ENCODE measurements at places on chromosomes 1 and 21. TPM values are rescaled to one million over a fixed set of nuclear protein-coding genes. Genes with fewer than 3 reads are reported as not detected.

DNA sequence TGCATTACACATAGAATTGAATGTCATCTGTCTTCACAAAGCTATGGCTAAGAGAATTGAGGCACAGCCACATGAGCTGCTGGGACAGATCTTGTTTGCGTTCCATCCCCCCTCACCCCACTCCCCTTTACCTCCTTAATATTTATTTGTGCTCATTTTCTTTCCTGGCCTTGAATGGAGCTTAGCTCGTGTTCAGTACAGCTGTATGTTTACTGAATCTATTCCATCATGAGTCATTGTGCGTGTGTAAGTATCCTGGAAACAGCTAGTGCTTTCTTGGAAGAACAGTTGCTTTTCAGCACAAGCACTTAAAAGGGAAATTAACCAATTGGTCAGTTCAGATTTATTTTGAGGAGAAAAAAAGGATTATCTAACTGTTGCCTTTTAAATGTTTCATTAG lies 14.7 kb downstream of the PROX1 start:
- H3K36me3 ChIP-seq, result no peaks in the 10 kb centered on the region
- no peak for DNase-seq
- no peak overlapping the region for H3K27ac ChIP-seq
- no peaks in the 10 kb centered on the region for H3K4me1 ChIP-seq
- peaks cover 3% of the 10 kb centered on the region for H3K27me3 ChIP-seq

Gene ANGPTL3
- not detected for total RNA-seq

DNA sequence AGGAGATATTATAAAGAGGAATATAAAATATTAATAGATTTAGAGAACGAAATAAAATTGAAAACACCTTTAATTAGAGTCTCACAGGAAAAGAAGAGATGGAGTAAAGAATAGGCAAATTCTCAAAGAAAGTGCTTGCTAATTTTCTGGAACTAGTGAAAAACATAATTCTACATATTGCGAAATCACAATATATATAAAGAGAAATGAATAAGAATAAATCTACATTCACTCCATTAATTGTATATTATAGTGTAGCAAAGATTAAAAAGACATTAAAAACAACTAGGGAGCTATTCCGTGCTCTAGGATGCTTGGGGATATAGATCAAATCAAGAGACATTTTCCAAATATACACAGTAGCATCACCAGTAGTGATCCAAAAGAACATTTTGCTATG lies 685.2 kb upstream of the NCAM2 start:
- DNase-seq, result no peak
- no peak overlapping the region for H3K27ac ChIP-seq
- no peaks in the 10 kb centered on the region for H3K27me3 ChIP-seq
- H3K4me1 ChIP-seq, result no peaks in the 10 kb centered on the region
- H3K4me3 ChIP-seq, result no peak overlapping the region
- H3K36me3 ChIP-seq, result no peaks in the 10 kb centered on the region

DNA sequence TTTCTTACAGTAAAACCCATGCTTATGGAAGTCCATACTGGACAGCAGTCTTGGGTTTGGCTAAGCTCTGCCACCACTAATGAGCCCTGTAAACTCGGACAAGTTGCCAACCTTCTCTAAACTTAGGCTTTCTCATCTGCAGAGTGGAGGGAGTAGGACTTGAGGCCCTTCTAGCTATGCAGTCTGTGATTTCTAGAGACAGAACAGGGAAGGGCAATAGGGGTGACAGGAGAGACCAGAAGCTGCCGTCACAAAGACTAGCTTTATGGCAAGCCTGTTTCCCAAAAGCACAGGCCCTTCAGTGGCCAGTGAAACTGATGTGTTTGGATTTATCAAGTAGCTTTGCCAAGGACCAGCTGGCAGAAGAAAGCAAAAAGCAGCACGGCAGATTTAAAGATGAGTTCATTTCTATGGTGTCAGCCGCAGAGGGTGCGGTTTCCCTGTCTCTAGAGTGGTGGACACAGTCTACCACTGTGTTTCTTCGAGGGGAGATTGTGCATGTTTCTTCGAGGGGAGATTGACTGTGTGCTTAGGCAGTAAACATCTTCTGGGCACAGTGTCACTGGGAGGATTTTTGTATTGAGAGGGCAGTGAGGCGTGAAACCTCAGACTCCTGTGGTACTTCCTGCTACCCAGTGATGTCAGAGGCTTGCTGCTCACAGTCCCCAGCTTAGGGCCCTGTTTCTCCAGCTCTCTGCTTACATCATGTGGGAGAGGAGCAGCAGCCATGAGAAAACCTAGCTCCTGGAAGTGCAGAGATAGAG lies 119.0 kb downstream of the ROR1 start:
- H3K27ac ChIP-seq, result no peak overlapping the region
- no peak overlapping the region for H3K4me3 ChIP-seq
- no peaks in the 10 kb centered on the region for H3K36me3 ChIP-seq
- peak; percentile 7 for DNase-seq

DNA sequence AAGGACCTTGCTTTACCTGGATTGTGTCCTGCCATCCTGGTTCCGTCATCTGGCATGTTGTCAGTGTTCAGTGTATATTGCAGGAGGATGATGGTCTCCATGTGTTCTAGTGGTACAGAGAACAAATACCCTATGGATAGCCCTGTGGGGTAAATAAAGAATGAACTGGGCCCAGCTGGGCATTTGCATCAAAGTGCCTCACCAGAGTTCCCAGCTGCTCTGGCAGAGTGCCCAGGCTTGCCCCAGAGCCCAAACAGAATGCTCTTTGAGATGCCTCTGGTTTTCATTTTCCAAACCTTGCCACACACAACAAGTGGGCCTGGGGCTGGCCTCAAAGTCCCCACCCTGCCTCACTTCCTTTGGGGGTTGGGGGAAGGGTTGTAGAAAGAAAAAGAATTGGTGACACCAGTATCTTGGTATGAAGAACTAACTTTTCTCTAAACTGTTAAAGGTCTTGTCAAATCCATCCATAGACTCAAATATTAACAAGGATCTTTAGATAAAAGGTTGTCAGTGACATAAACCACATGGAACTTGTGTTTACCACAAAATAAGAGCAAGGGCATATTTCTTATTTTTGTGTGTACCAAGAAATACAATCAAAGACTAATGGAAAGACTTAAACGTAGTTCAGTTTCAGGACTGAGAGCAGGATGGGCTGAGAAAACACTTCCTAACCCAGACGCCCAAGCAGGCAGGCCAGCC lies 82.2 kb downstream of the LMO4 start:
- H3K4me3 ChIP-seq, result no peak overlapping the region
- DNase-seq, result no peak
- no peak overlapping the region for H3K27ac ChIP-seq
- no peaks in the 10 kb centered on the region for H3K4me1 ChIP-seq

Gene KIF21B
- 67.1 TPM for total RNA-seq

DNA sequence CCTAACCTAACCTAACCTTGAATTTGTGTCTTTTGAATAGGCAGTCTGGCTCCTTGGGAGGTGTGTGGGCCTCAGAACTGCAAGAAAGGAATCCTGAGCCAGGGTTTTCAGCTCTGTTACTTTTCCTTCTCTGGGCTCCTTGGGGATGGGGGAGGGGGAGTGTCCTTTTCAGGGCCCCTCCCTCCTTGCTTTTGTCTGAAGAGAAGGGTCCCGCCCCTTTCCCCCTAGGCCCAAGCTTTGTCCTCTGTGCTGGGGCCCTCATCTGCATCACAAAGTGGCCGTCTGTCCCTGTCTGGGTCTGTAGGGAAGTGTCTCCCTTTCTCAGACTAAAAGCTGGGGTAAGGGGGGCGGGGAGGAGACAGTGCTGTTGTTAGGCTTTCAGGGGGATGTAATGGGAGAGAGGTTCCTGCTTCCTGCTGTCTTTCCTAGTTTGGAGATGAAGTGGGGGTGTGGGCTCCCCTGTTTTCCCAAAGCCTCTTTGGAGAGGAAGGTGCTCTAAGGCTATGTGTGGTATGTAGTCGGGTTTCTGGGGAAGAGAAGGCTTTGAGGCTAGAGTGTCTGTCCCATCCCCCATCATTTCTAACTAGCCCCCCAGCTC lies 3.1 kb downstream of the AGO1 start:
- peaks cover 8% of the 10 kb centered on the region for H3K36me3 ChIP-seq
- no peak overlapping the region for H3K4me3 ChIP-seq
- H3K27me3 ChIP-seq, result no peaks in the 10 kb centered on the region
- no peak for DNase-seq
- peaks cover 46% of the 10 kb centered on the region for H3K4me1 ChIP-seq
- H3K27ac ChIP-seq, result no peak overlapping the region

DNA sequence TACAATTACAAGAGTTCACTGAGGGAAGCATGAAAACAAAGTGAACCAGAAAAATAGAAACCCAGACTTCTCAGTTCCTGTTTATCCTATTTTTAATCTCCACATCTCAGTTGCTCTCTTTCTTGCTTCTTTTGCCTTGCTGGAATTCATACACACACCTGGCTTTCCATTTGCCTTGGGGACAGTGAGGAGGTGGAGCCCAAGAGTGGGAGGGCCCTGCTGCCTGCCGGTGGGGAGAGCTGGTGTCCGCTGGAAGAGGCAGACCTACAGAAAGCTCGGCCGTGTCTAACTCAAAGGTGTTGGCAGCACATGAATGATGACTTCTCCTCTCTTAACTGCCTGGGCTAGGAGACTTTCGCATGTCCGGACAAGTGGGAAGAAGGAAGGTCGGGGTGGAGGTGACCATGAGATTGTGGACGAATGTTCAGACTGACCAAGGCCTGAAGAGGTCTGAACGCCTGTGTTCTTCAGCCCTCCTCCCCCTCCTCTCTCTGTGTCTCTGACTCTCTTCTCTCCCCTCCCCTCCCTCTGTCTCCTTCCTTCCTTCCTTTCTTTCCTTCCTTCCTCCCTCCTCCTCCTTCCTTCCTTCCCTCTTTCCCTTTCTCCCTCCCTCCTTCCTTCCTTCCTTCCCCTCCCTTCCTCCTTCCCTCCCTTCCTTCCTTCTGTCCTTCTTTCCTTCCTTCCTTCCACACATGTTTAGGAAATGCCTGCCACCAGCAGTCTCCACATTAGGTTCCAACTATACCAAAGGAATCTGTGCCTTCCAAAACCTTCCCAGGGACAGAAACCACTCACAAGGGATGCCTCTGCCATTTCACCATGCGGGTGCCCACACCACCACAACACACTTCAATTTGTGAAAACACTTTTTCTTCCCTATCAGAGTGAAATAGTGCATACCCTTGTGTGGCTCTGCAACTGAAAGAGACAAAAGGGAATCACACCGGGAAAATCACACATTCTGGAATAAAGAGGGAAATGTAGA lies 157.3 kb upstream of the RUNX1 start:
- no peak for DNase-seq
- peaks cover 30% of the 10 kb centered on the region for H3K4me1 ChIP-seq
- H3K27me3 ChIP-seq, result no peaks in the 10 kb centered on the region
- no peak overlapping the region for H3K4me3 ChIP-seq

- H3K27me3 ChIP-seq, result peaks cover 31% of the 10 kb centered on the region
- no peak for DNase-seq
Observed at GRCh38 chr1:233607252-233608119, 6.4 kb upstream of the KCNK1 start.

DNA sequence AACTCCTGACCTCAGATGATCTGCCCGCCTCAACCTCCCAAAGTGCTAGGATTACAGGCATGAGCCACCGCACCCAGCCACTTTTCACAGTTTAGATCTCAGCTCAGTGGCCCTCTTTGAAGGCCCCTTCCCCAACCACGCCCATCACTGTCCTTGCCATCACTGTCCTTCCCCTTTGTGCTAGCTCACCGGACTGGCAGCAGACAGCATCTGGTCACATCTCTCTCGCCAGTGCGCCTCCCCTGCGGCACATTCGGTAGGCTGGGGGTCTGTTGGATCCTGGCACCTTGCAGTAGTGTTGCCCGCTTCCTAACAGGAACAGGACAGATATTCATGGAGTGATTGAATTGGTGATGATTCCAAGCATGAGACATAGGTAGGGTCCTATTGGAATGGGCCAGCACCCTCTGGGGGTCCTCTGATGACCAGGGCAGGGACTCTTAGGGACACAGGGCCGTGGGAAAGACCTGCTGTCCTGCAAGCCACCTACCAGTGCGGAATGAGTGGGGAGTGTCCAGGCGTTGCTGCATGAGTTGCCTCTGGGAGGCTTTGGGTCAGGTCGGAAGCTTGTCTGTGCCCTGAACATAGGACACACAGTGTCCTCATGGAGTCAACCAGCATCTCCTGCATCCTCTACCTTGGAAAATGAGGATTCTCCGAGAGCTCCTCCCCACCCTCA lies 178.8 kb upstream of the VAMP3 start:
- H3K4me3 ChIP-seq, result no peak overlapping the region
- no peak for DNase-seq
- H3K36me3 ChIP-seq, result no peaks in the 10 kb centered on the region
- no peaks in the 10 kb centered on the region for H3K4me1 ChIP-seq
- no peak overlapping the region for H3K27ac ChIP-seq

DNA sequence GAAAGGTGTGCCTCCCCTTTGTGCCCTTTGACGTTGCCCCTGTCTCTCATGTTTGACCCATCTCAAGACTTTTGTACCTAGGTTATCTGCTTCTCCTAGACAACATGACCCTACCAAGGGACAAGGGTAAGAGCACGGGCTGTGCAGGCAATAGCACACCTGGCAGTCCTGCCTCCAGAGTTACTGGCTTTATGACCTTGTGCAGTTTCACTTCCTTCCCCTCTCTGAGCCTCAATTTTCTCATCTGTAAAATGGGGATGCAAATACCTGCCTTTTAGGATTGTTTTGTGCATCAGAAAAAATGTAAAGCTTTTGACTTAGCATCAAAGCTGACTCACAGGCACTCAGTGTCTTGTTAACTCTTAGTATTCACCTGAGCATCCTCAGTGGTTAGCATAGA lies 36.4 kb downstream of the ELK4 start:
- H3K4me3 ChIP-seq, result no peak overlapping the region
- peaks cover 46% of the 10 kb centered on the region for H3K4me1 ChIP-seq
- peaks cover 22% of the 10 kb centered on the region for H3K36me3 ChIP-seq
- no peak for DNase-seq

GRCh38 chr1:168266644-168267186 lies 14.0 kb upstream of the TBX19 start:
- no peaks in the 10 kb centered on the region for H3K27me3 ChIP-seq
- H3K4me1 ChIP-seq, result no peaks in the 10 kb centered on the region
- DNase-seq, result no peak

DNA sequence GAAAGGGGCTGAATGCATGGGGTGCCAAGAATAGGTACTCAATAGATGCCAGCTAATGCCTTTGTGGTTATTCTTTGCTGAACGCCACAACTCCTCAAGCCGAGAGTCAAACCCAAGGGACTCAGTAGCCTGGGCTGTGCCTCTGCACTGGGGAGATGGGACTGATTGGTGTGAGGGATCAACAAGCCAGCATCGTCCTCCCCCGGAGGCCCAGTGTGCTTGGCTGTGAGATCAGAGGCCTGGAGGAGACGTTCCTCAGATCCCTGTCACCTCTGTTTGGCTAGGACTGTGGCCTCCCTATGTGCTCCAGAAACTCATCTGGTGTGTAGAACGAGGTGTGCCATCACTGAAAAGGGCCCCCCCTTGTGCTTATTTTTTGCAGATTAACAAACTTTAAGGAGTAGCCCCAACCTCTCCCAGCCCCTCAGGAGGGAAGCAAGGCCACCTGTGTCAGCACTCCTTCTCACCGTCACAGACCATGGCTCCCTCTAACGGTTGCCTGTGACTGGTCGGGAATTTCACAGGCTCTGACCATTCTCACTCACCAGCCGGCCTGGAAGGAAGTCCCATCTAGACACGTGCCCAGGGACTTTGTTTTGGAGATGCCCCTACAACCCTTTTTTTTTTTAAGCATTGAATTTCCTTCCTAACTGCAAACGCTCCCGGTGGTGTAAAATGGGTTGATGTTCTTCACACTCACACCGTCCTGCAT lies 194.0 kb upstream of the VAMP3 start:
- H3K36me3 ChIP-seq, result no peaks in the 10 kb centered on the region
- H3K4me1 ChIP-seq, result no peaks in the 10 kb centered on the region
- peaks cover 4% of the 10 kb centered on the region for H3K27me3 ChIP-seq
- no peak overlapping the region for H3K27ac ChIP-seq
- no peak for DNase-seq

Gene COL6A2
- 3.4 TPM for total RNA-seq

- H3K4me1 ChIP-seq, result peaks cover 58% of the 10 kb centered on the region
- no peak overlapping the region for H3K27ac ChIP-seq
- H3K4me3 ChIP-seq, result no peak overlapping the region
- DNase-seq, result peak; percentile 52
- H3K36me3 ChIP-seq, result peaks cover 9% of the 10 kb centered on the region
Observed at GRCh38 chr1:25692560-25692959, 76.0 kb downstream of the MAN1C1 start.
